ENCODE measurements at places on chromosomes 12 and 14. TPM values are rescaled to one million over a fixed set of nuclear protein-coding genes. Genes with fewer than 3 reads are reported as not detected.
A peak's percentile ranks its signal among the peaks of the same experiment; 100 is the strongest.

DNA sequence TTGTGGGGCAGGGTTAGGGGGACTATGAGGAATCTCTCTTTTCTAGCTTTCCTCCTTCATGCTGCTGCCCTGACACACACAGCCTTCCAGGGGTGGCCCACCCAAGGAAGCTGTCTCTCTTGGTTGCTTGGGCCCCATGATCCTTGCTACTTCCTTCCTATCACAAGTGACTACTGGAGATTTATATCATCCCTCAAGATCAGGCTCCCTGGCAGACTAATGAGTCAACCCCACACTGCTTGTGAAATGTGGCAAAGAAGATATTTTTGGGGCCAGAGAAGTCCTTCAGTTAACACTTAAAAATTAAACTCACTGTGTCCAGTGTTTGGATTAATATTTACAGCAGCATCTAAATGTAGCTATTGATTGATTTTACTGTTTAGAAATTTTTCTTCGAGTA, 1.5 kb downstream of the OR4E1 start:
- DNase-seq, result no peak

- DNase-seq, result no peak
These were observed 49.2 kb downstream of the TMEM132D start for GRCh38 chr12:129854591-129854990.

Gene TAS2R8
- not detected for total RNA-seq

- no peak for DNase-seq
These were observed 25.5 kb upstream of the KIF26A start for GRCh38 chr14:104112609-104113571.

GRCh38 chr12:54601841-54602240, 13.4 kb upstream of the PPP1R1A start:
- DNase-seq, result peak; percentile 33

Gene RNU4-1
- total RNA-seq, result 3,277 TPM

GRCh38 chr12:69726922-69727321, 11.7 kb upstream of the RAB3IP start:
- DNase-seq, result no peak

Gene P2RX7
- 0.09 TPM for total RNA-seq

- no peak for DNase-seq
These were observed 789 bp upstream of the VWF start for GRCh38 chr12:6125310-6125608.

Gene SLC6A12
- 0.20 TPM for total RNA-seq

Gene FLVCR2
- 6.1 TPM for total RNA-seq

DNA sequence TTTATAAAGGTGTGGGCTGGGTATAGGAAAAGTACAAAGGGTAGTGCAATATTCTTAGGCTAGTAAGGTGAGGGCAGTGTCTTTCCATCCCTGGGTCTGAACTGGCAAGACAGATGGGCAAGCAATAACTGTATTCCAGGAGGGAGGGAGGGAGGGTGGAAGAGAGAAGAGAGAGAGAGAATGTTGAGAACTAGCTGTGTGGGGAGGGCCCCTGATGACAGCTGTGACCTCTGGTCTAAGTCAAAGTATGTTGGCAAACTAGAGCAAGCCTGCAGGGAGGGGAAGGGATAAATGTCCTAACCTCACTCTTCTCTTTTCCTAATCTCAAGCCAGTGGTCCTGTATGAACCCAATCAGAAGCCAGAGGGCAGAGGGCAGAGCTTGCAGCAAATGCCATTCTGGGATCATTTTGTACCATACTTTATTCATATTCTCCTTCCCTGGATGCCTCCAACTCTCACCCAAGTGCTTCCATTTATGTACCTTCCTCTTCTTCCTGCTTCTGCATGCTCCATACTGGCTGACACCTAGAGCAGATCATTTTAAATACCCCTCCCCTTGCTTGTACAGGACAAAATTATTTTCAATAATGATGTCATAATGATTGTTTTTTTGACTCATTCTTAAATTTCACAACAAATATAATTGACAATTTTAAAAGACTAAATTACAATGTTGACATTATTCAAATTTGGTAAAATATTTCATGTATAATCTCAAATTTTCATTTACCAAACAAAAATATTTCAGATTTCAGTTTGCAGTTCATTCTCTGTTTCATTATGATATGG, 75.9 kb downstream of the AKAP6 start:
- no peak for DNase-seq

DNA sequence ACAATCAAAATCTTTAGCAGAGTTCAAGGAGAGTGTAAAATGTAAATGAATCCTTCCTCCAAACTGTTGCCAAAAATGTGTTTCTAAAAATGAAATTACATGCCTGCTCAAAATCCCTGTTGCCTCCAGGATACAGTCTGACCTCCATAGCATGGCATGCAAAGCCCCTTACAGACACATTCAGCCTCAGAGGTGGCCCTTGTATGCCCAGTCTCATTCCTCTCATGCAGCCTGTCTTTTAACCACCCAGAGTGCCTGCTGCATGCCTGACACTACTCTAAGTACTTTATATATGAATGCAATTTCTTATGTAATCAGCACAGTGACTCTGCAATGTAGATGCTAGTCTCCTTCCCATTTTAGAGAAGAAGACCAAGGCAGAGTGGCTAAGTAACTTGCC, 24.4 kb upstream of the PTPRQ start:
- no peak for DNase-seq

DNA sequence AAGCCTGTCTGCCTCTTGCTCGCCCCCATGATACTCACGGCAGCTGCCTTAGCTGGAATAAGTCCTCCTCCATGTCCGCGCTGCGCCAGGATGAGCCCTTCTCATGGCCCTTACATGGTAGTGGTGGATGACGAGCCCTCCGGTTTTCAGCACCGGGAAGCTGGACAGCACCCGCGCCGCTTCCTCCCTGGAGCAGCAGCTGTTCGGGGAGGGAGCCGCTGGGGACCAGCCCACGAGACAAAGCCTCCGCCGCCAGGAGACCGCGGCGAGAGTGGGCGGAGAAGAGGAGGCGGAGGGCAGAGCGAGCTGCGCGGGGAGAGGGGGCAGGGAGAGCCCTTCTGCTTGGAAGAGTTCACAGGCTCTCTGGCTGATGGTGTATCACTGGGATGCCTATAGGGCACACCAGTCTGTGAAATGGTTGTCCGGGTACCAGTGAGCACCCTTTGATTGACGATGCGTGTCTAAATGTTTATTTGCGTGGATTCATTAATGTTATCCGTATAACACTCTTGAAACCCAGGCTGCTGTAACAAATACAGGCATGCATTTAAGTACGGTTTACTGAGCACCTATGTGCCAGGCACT, at the start of gene SVOP:
TSS of gene SVOP (minus strand) at position 273 of the 585 bp plus-strand sequence. CDS start at position 73, 200 bp downstream.
- DNase-seq, result peak; percentile 96

Gene FANCM
- total RNA-seq, result 11.9 TPM

Gene PLEK2
- total RNA-seq, result not detected

DNA sequence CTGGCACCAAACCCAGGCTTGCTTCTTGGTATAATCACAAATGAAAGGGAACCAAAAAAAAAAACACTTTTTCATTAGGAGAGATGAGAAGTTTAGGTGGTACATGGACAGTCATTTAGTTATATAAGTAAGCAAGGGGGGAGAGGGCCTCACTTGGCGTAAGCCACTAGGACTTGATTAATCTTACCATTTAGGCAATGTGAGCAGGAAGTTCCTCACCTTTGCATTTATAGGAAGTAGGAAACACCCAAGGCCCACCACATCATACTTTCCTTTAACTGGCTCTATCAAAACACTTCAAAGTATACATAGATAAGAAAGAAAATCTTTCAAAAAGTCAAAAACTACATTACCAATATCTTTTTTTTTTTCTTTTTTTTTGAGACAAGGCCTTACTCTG, 6.7 kb upstream of the RPS6KA5 start:
- DNase-seq, result no peak

DNA sequence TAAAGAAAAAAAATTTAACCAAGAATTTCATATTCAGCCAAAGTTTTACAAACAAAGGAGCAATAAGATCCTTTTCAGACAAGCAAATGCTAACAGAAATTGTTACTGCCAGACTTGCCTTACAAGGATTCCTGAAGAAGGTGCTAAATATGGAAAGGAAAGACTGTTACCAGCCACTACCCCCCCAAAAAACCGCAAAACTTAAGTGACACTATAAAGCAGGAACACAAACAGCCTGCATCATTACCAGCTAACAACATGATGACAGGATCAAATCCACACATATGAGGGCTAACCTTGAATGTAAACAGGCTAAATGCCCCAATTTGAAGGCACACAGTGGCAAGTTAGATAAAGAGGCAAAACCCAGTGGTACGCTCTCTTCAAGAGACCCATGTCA, 55.7 kb downstream of the APOBEC1 start:
- DNase-seq, result no peak

Gene LRRC10
- total RNA-seq, result not detected

DNA sequence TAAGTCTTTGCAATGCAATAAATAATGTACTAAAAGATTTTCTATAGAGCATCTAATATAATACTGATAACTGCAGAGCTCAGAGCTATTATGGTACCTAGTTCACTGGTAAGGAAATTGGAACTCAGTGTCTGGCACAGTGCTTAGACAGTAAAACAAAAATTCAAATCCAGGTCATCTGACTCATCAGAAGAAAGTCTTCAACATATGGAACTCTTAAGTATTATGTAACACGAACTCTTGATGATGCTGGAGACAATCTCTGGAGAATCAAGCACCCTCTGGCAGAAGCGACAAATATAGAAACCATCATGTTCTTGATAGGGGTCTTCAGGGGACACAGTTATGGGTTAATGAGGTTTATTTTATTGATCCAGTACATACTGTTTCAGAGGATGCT, 37.3 kb upstream of the TRHDE start:
- no peak for DNase-seq

DNA sequence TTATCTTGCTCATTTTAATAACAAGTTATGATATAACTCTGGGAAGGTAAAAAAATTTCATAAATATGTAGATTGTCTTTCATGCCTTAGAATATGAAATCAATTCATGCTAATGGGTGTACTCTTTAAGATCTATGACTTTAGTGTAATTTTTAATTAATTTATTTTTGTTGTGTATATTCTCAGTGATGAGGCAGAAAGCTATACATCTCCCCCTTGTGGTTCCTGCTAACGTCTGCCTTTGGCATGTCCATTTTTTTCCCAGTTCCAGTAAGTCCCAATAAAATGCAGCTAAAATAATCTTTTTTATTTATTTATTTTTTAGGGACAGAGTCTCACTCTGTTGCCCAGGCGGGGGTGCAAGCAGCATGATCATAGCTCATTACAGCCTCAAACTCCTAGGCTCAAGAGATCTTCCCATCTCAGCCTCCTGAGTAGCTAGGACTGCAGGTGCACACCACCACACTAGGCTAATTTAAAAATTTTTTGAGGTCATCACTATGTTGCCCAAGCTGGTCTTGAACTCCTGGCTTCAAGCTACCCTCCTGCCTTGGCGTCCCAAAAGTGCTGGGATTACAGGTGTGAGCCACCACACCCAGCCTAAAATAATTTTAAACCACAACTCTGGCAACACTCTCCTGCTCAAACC, 3.3 kb upstream of the CHURC1 start:
- no peak for DNase-seq

Gene DHRS4L2
- total RNA-seq, result 10.2 TPM

DNA sequence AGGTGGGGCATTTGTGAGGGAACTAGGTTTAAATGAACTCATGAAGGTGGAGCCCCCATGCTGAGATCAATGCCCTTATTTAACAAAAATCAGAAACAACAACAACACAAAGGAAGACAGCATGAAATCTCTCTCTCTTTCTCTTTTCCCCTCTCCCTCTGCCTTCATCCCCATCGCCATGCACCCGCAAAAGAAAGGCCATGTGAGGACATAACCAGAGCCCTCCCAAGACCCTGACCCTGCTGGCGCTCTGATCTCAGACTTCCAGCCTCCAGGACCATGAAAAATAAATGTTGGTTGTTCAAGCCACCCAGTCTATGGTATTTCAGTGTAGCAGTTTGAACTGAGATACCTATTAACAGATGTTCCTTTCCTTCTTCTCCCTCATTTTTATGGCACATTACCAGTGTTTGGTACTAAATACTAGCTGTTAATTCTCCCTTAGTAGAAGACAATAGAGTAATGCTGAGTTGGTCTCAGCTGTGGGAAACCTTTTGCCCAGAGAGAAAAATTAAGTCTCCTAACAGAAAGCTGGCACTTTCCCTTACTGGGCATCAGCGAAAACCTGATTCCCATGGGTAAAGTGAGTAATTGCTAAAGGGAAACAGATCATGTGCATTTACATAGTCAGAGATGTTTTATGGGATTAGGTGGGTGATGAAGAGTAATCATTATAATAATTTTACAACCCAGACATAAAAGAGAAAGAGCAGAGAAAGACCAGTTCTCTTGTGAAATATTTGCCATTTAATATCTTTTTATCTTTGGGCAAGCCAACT, 264.0 kb upstream of the PLEKHG7 start:
- DNase-seq, result no peak

DNA sequence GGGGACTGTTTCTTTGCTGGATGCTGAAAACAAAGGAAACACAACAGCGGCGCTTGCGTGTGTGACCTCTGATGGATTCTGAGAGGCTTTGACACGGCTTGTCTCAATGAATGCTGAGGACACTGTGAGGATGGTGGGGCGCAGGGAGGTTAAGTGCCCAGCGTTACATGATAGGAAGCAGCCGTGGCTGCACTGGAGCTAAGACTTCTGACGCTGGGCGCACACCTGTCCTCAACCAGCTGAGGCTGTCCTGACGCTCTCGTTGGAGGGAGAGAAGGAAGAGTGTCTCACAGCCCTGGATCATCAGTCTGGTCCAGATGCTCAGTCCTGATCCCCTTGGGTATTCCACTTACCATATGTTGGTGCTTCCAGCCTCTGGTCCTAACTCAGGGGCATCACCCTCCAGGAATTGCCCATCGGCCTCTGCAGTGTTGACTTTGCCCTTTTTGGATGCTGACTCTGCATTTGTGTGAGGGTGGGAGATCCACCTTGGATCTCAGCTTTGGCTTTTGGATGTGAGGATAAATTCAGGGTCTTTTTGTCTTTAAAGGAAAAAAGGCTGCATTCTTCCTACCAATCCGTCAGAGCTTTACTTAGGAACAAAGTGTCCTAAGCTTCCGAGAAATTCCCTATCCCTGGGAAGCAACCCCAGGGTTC, 125.2 kb downstream of the ZNF664 start:
- no peak for DNase-seq

GRCh38 chr12:114628199-114628598, 55.8 kb downstream of the TBX3 start:
- peak; percentile 39 for DNase-seq

Gene TMEM30B
- 12.2 TPM for total RNA-seq

Gene ITGA7
- total RNA-seq, result 114 TPM

Data from H9 (cell line).